IPS-NIHi11 (cell line): ENCODE measurements at places on chromosomes 2 and 18.

DNA sequence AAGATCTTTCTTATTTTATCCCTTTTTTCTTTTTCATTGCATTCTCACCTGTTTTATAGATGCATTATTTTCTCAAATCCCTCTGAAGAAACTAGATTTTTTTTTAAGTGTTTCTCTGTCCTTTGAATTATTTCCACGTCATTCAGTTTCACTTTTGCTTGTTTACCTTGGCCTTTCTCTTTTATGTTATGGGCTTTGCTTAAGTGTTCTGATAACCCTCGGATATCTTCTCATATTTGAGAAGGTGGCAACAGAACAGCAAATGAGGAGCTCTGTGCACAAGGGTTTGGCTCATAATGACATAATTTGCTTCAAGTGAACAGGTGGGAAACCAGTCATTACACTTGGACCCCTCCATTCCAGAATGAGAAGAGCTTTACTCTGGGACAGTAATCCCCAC lies 111.9 kb downstream of the C1D start:
- DNase-seq = no peak

DNA sequence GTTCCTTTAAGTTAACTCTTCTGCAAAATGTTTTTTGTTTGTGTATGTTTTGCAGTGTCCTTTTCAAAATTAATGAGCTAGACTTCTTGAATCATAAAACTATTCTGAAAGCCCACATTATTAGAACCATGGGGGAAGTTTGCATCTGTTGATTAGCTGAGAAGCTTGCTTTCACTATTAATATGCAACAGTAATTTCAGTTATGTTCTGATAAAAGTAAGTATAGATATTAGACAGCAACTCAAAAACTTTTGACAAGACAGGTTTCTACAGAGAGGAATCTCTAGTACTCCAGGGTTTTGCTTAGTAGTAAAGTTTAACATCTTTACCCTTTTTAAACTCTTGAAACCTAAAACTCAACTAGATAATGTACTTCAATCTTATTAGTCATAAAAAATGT lies 147.8 kb downstream of the UBE2E3 start:
- DNase-seq = no peak

- DNase-seq = no peak
Measured at GRCh38 chr18:11523804-11524203, 85.6 kb upstream of the SLC35G4 start.

DNA sequence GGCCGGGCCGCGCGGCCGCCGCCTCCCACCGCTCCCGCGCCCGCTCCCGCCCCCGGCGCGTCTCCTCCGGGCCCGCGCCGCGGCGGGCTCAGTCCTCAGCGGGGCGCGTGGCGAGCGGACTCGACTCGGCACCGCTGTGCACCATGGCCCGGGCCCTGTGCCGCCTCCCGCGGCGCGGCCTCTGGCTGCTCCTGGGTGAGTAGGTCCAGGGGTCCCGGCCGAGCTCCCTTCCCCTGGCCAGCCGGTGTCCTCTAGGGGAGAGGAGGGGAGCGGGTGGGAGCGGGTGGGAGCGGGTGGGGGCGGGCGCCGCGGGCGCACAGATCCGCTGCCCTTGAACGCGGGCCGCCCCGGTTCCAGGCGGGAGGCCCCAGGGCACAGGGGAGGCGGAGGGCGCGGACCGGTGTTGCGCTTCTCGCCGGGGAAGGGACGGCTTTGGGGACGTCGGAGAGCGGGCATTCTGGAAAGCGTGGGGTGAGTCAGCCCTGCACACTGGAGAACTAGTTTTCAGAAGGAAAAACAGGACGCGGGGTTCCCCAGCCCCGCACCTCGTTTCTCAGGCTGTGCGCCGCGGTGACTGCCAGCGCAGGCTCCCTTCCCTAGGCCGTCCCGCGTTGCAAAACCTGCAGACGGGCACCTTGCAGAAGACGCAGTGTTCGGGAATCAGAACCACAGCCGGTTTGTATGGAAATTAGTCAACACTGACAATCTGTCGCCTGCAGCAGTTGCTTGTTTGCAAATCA lies at the start of gene RAMP1:
RAMP1 (plus strand) TSS at position 91 of the 740 bp plus-strand sequence; CDS start at position 144, 53 bp downstream.
- DNase-seq = peak; percentile 64

GRCh38 chr2:28730641-28731146 lies 20.9 kb upstream of the PPP1CB start:
- no peak for DNase-seq

DNA sequence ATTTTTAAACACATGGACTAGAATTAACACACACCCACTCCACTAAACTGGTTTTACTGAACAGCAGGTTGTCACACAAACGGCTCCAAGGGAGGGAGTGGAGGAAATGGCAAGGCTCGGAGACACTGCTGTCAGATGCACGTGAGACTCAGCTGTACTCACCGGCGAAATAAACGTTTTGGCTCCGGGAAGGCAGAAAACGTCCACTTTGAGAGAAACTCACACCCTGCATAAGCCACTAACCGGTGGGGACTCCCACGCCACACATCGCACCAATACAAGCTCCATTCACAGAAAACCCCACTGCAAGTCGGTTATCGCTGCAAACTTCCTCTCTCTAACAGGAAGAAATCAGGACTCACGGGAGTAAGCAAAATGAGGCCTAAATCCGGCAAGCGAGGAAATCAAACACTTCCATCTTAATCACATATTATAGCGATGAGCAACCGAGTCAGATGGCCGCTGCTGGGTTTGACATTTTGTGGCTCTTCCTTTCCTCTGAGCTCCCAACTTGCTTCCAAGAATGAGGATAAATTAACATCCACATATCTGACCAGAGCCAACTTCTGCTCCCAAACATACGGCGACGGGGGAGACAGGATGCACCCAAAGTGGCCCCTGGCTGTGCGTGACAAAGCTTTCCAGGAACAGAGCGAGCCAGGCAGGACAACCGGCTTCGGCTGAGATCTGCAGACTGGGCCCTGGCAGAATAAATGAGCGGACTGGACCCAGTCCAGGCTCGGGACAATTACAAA lies 63.5 kb downstream of the HDAC4 start:
- no peak for DNase-seq

GRCh38 chr2:214378455-214379103 lies 32.3 kb upstream of the VWC2L start:
- peak; percentile 38 for DNase-seq

GRCh38 chr2:6656633-6657032 lies 209.1 kb downstream of the CMPK2 start:
- no peak for DNase-seq

- no peak for DNase-seq
Measured at GRCh38 chr2:43269074-43269572, 42.7 kb upstream of the ZFP36L2 start.
